ENCODE measurements at places on chromosomes 12 and 14.

GRCh38 chr12:51217968-51218606 is at the start of gene POU6F1:
TSS of gene POU6F1 (minus strand) at chr12:51218062. CDS start at chr12:51206836, 11,226 bp downstream.
- DNase-seq: peak; percentile 84

GRCh38 chr12:75489613-75490210 is 9.2 kb downstream of the GLIPR1 start:
- DNase-seq: no peak

- no peak for DNase-seq
Observed at GRCh38 chr12:27822076-27822712, 42.2 kb upstream of the MANSC4 start.

GRCh38 chr12:33671676-33672075 is 232.1 kb upstream of the SYT10 start:
- no peak for DNase-seq

GRCh38 chr12:66423266-66423665 is 121.0 kb downstream of the HELB start:
- no peak for DNase-seq

GRCh38 chr12:70083677-70084020 is 159.6 kb upstream of the CNOT2 start:
- DNase-seq: no peak

DNA sequence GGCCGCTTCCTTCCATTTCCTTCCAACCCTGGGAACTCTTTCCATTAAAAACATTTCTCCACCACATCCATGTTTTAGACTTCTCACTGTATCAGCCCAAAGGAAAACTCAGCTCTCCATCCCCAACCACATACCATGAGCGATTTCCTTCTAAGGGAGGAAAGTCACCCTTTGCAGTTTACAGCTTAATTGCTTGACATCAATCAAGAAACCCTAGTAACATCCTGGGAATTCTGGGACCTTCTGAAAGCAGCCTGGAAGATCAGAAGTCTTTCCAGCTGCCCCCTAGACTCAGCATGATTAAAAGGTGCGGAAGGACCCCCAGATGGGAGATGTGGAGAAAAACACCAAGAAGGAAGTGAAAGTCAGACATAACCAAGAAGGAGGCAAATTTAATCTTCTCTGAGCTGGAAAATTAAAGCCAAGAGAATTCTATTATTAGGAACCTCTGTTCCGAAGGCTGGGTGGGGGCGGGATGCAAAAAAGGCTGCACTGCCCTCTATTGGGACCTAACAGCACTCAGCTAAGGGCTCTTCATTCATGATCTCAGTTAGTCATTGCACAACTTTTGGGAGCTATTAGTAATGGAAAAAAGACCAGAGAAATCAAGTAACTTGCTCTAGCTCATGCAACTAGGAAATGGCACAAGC is 73.3 kb upstream of the PLXNC1 start:
- DNase-seq: peak; percentile 56

- DNase-seq: no peak
Observed at GRCh38 chr12:19912991-19913390, 455.3 kb upstream of the PDE3A start.

- no peak for DNase-seq
Observed at GRCh38 chr14:68373124-68373646, 419.7 kb downstream of the ZFP36L1 start.

GRCh38 chr12:58858030-58858429 is 62.3 kb downstream of the LRIG3 start:
- no peak for DNase-seq

GRCh38 chr12:1217191-1217949 is 226.3 kb downstream of the ERC1 start:
- DNase-seq: no peak

- no peak for DNase-seq
Observed at GRCh38 chr12:94437303-94437702, 22.4 kb downstream of the CEP83 start.

GRCh38 chr14:105292826-105293711 is 7.7 kb downstream of the BRF1 start:
- DNase-seq: no peak

DNA sequence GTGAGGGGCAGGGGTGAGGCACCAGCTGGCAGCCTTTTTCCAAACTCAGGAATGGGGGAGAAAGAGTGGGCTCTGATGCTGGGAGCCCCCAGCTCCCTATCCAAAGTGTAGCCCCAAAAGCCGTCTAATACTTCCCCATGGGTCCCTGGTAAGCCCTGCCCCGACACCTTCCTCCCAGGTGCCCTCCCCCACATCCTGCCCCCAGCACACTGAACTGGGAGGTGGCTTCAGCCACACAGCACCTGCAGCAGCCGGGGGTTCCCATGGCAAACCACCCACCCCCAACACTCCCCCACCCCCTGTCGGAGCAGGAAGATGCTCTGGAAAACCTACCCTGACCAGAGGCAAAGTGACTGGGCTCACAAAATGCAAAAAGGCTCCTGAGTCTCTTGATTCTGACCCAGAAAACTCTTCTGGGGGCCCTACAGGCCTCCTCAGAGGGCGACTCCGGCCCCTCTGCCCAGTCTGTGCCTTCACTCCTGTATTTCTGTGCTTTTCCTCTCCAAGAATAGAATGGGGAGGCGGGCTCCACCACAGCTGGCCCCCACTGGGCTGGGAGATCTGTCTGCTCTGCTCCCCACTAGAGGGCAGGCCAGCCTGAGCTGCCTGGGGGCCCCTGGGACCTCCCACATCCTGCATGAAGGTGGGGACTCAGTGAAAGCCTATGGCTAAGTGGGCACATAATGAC is 81.6 kb downstream of the ITPK1 start:
- DNase-seq: peak; percentile 32

GRCh38 chr12:52517888-52518287 is 2.3 kb downstream of the KRT5 start:
- DNase-seq: no peak

DNA sequence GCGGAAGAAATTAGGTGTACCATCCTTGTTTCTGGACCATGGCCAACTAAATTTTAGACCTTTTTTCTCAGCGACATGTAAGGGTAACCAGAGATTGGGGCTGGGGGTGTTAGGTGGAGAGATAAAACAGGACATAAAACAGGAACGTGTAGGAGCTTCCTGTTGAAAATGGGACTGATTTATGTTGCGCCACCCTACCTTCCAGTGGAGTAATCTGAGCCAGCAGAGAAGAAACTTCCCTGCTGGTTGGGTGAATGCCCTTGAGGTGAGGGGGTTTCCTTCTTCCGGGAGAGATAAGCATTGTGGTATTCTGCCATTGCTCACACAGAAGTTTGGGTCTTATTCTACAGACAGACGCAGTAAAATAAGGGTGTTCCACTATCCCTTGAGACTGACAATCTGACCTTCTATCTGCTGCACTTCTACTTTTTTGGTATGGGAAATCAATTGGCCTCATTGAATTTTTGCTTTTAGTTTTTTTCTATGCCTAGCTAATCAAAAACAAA is 417.6 kb downstream of the PCNX1 start:
- DNase-seq: peak; percentile 85

DNA sequence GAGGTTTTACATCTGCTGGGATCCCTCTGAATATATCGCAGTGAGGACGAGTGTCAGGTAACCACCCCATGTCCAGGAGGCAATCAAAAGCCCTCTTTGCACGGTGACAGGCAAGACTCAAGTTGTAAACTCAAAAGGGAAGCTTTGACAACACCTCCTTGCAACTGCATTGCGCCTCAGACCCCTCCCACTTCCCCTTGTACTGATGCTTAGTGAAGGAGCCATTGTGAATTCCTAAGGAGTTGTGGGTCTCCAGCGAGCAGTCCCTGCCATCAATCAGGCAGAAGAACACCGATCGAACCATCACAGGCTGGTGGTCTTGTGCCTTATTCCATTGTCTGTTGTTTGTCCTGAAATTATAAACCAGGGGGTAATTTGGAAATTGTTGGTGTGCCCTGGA is 112.6 kb downstream of the CCDC60 start:
- DNase-seq: no peak

- DNase-seq: peak; percentile 35
Observed at GRCh38 chr14:60064491-60065072, 27.1 kb upstream of the PCNX4 start.

- DNase-seq: no peak
Observed at GRCh38 chr12:90100579-90100978, 391.9 kb upstream of the ATP2B1 start.

DNA sequence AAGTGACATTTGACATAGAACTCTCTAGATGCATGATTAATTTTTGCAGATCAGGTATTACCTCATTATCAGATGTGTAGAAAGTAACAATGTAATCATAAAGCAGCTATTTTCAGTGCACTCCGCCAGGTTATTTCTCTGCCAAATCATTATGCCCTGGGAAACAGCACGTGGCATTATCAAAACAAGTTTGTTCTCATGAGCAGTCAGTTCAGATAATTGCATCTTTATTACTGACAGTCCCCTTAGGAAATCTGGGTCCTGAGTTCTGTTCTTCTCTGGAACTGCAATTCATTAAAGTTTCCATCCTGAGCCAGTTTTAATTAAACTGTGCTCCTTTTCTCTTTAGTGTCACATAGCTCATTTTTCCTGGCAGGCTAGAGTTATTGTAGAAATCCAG is 94.7 kb upstream of the KRR1 start:
- DNase-seq: no peak

- DNase-seq: peak; percentile 37
Observed at GRCh38 chr12:39587225-39587624, 32.4 kb downstream of the ABCD2 start.

GRCh38 chr12:26373606-26374495 is 178.5 kb downstream of the SSPN start:
- no peak for DNase-seq

DNA sequence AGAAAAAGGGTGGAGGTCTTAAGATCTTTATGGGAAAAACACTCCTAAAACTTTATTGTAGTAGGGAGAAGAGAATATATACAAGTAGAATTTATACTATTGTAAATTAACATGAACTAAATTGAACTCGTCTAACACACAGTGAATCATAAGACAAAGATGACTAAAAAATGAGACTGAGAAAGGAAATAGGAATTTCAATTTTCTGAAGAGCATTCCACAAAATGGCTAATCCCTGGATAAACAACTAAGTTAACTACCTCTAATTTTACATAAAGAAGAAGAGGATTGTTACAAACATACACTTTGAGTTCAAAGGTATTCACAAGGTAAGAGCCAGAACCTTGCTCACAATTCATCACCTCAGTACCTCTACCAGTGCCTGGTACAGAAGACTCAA is 2.0 kb downstream of the MAP4K5 start:
- DNase-seq: no peak

DNA sequence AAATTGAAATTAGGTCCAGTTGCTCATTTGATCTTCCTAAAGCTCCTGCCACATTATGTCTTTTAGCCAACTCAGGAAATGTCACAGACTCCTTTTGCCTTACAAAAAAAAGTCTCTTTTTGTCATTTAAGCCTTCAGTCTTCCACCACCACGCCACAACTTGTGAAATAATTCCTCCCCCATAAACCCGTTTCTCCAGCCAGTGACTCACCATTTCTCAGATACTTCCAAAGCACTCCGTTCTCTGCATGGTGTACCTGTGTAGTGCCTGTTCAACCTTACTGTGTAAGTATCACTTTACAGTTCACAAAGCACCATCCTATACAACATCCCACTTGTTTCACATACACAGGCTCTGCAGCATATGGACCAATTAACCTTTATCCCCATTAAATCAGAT is 139.5 kb upstream of the AEBP2 start:
- peak; percentile 16 for DNase-seq

GRCh38 chr14:102171173-102172020 is 31.7 kb downstream of the WDR20 start:
- no peak for DNase-seq

GRCh38 chr12:100346660-100347059 is 10.2 kb upstream of the SLC17A8 start:
- peak; percentile 10 for DNase-seq

DNA sequence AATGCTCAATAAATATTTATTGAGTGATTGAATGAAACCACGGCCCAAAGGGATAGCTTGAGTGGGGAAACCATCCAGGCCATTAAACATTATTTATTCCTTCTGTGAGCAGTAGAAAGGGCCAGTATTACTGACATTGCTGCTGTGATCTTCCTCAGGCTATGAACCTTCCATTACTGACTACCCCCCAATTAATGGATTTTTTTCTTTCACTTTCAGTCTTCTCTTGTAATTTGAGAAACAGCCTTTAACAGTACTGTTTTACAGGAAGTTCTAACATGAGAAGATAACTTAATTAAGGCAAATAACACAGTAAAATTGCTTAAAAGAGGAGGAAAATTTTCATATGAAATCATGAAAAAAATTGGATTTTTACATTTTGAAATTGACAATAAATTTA is 629.5 kb downstream of the TRHDE start:
- DNase-seq: no peak

- peak; percentile 34 for DNase-seq
Observed at GRCh38 chr12:109900752-109901580, 892 bp downstream of the TCHP start.

DNA sequence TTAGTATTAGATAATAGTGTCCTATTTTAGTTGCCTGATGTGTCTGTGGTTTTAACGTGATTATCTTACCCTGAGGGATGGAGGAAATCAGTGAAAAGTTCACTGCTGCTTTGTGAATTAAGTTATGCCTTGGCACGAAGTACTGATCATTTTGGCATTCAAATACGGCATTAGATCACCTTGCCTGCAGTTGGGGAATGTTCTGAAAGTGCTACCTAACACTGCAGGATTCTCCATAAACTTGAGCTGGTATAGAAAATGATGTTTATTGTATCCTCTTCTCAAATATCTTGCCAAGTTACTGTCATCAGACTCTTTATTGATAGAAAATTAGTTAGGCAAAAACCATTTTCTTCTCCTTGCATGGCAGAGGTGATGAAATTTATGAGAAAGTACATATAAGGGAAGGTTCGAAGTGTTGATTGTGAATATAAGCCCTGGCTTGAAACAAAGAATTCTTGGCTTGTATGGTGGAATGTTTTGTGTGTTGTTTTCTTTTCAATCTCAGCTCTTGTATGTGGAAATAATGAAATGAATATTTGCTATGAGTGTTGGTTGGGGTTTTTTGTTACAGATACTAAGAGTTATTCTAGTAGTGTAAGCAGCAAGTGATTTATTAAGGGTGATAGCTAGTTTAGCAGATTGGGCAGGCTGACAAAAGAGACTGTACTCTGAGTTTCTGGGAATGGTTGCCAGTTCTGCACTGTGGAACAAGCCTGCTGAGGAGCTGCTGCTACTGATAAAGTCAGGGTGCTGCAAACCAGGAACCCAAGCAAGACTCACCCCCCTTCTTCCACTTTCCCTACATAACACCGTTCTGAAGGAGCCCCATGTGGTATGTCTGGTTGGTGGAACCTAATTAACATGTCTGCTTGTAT is 448.3 kb downstream of the PCNX1 start:
- DNase-seq: no peak

DNA sequence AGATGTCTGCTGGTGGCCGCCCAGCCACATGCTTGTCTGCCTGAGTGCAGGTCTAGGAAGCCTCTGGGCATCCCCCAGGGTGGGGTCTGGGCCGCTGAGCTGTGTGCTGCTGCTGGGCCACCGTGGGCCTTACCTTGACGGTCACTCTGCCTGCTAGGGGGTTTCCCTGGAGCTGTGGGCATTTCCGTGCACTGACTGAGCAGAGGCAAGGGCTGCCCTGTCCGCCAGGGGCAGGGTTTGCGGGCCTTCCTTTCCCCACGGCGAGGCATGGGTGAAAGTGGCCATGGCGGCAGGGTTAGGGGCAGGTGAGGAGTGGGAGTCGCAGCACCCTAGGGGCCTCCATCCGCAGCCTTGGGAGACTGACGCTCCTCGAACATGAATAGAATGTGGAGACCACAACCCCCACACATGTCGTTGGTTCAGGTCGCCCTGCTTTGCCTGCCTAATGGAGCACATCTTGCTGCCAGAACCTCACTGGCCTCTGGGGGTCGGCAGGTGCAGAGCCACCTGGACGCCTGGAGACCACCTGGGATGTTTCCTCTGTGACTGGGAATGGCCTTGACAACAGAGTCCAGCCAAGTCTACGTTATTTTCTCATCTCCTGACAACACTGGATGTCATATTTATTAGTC is 2.5 kb downstream of the ZBTB42 start:
- DNase-seq: no peak

GRCh38 chr12:72723732-72724131 is 451.6 kb downstream of the TRHDE start:
- no peak for DNase-seq

Data from KBM-7 (cell line).